ENCODE measurements at places on chromosomes 7 and 10. TPM values are rescaled to one million over a fixed set of nuclear protein-coding genes. Genes with fewer than 3 reads are reported as not detected.

DNA sequence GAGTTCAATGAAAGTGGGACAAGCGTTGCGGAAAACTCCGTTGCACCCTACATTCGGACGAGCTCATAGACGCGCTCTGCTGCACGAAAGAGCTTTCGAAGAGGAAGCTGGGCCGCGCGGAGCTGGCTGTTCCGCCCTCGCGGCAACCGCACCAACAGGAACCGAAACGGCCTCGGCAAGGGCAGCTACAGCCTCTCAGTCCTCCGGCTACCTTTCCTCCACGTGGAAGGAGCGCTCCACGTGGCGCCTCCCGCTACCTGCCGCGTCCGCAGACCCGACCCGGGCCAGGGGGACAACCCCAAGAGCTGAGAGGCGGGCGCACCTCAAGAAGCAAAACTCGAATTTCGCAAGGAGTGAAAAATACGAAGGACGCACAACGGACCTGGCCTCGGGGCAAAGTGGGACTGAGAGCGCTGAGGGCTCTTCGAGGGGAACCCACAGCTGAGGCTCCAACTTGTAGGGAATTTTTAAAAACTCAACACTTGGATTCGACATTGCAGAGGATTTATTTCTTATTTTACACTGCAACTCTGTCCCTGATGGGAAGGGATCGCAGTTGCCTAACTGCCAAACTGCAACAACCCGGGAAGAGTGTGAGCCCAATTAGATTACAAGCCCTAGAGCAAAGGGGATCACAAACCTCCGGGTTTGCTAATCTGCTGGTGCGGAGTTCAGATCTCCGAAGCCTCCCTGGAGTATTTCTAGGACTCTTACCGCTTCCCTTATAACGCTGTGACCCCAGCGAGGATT, 1.4 kb downstream of the HPSE2 start:
- DNase-seq: peak; percentile 82

The TAS2R5 gene
- 3.3 TPM for polyA plus RNA-seq

- no peak for DNase-seq
Measured at GRCh38 chr10:6701289-6701688, 121.2 kb upstream of the PRKCQ start.

- no peak for DNase-seq
Measured at GRCh38 chr7:154946166-154946565, 56.8 kb downstream of the PAXIP1 start.

The SEMA3D gene
- 12.7 TPM for polyA plus RNA-seq

GRCh38 chr10:13589316-13589715, 2.6 kb downstream of the PRPF18 start:
- DNase-seq: no peak

The PTF1A gene
- not detected for polyA plus RNA-seq

The NFE2L3 gene
- polyA plus RNA-seq: 2.7 TPM

DNA sequence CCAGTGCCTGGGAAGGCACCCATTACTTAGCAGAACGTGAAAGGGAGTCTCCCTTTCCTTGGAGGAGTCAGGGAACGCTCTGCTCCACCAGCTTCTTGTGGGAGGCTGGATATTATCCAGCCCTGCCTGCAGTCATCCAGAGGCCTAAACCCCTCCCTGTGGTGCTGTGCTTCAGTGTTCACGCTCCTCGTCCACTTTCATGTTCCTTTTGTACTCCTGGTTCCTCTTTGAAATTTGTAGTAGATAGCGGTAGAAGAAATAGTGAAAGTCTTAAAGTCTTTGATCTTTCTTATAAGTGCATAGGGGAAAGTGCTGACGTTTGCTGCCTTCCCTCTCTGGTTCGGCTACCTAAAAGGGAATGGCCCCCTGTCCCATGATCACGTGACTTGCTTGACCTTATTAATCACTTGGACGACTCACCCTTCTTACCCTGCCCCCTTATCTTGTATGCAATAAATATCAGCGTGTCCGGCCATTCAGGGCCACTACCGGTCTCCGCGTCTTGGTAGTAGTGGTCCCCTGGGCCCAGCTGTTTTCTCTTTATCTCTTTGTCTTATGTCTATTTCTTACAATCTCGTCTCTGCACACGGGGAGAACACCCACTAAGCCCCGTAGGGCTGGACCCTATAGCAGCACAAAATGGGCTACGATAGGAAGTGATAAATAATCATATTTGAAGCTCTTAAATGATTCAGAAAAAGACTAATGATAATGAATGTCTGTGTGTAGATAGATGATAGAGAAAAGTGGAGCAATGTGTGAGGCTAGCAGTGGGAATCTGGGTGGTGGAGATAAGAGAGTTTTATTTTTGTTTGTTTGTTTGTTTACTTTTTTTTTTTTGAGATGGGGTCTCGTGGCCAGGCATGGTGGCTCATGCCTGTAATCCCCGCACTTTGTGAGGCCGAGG, 5.8 kb upstream of the ESYT2 start:
- no peak for DNase-seq

- no peak for DNase-seq
Measured at GRCh38 chr7:69640925-69641594, 42.8 kb downstream of the AUTS2 start.

DNA sequence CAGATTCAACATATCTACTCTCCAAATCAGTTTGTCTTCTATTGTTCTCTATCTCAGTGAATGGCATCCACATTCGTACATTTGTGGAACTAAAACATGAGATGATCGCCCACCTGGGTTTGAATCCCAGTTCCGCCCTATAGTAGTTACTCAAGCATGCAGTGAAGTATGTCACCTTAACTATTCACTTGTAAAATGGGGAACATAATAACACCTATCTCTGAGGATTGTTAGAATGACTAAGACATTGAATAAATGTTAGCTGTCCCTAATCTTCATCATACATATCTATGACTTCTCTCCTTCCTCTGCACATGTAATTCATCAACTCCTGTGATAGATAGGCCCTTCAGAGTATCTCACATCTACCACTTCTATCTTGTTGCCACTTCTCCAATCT, 24.7 kb downstream of the UBE2D1 start:
- DNase-seq: no peak

The TMEM178B gene
- 0.48 TPM for polyA plus RNA-seq

- no peak for DNase-seq
Measured at GRCh38 chr7:40303996-40304395, 169.2 kb downstream of the SUGCT start.

GRCh38 chr7:47148536-47149207, 433.2 kb downstream of the TNS3 start:
- DNase-seq: peak; percentile 24
